ENCODE measurements at places on chromosomes 6 and 20.

DNA sequence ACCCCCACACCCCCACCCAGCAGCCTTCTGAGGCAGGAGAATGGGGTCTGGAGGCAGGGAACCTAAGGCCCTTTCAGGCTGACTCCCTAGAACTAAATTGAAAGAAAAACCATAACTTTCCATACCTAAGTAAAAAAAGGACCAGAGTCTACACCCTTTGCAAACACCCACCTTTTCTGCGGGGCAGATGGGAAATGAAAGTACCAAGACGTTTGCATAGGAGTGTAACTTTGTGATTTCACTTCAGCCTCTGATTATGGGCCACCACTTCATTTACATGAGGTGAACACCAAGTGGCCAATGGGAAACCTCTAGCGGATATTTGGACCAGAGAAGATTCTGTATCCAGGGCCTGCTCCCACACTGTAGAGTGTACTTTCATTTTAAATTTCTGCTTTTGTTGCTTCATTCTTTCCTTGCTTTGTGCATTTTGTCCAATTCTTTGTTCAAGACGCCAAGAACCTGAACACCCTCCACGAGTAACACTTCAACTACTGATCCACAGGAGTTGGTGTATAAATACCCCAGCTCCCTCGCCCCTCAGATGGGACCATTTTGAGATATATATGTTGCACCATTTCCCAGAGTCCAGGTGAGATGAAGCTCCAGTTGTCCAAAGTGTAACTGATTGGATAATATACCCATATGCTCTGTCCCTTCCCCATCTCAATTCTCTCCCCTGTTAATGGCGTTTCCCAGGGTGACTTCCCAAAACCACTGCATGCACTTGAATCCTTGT is 18.9 kb upstream of the SRSF6 start:
- no peak for DNase-seq

DNA sequence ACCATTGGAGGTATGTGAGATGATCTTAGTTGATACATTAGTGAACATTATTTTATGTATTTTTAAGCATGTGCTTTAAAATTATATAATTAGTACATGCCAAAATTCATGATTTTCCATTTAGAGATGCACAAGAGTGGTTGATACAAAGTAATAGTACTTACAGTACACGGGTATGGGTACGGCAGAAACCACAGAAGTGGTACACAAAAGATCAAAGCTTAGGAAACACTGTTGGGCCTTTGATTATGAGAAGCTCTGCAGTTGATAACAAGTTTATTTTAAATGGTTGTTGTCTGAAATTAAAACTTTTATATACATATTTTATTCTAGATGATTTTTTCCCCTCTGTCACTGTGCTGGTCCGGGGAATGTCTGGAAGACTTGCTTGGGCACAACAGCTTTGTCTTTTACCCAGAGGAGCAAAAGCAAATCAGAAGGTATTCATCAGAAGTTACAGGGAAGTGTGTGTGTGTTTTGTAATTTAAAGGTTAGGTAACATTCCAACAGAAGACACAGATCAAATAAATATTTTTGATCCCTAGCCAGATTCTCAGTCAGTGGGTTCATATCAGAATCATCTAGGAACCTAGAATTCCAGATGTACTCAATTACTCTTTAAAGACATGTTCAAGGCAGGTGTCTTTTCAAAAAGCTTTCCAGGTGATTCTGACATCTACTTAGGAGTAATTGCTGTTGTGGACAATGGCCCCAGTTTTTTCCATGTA is 32.5 kb upstream of the ADIG start:
- DNase-seq: no peak

DNA sequence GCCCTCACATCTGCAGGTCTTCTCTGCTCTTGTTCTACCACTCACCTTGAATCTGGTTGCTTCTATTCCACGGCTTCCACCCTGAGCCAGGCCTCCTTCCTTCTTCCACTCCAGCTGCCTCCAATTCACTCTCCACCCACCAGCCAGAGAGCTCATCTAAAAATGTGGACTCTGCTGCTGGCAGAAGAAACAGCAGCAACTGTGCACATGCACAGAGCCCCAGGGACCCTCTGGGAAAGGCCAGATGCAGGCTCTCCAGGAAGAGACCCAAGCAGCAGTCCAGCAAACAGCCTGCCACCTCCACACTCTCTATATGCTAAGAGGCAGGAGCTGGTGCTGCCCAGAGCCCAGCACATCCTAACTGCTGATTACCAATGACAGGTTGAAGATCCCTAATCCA is 162.6 kb upstream of the TOP1 start:
- no peak for DNase-seq

DNA sequence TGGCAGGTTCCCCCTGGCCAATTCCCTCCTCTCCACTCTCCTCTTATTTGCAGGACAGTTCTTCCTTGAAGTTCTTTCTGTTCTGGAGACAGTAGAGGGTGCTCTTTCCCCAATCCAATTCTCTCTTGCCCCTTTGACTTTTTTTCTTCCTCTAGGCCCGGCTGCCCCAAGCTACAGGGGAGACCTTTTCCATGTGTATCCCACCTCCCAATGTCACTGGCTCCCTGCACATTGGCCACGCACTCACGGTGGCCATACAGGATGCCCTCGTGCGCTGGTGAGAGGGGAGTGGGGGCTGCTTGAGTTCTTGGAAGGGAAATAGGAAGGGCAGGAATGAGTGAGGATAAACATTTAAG is 1.5 kb downstream of the VARS2 start:
- no peak for DNase-seq

DNA sequence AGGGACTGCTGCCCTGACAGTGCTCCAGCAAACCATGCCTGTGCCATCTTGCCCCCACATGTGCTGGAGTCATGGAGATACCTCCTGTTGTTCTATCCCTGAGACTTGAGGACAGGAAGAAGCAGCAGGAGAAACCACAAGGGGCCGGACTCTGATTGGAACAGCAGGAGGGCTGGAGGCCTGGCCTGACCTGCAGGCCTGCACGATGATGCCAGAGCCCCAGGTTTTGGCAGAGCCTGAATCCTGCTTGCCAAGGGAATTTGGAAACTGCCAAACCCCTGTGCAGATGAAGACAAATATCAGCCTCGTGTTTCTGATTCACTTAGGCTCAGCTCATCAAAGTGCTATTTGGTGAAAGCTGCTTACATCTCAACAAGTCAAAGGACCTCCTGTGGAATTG is 177.6 kb downstream of the MAFB start:
- DNase-seq: no peak

- DNase-seq: no peak
Observed at GRCh38 chr20:37723668-37724067, 29.8 kb downstream of the CTNNBL1 start.

- no peak for DNase-seq
Observed at GRCh38 chr6:132300323-132300949, 100.8 kb downstream of the MOXD1 start.

- DNase-seq: no peak
Observed at GRCh38 chr6:153437193-153437592, 306.1 kb upstream of the RGS17 start.

GRCh38 chr20:44412402-44413144 is 57.1 kb downstream of the HNF4A start:
- no peak for DNase-seq

DNA sequence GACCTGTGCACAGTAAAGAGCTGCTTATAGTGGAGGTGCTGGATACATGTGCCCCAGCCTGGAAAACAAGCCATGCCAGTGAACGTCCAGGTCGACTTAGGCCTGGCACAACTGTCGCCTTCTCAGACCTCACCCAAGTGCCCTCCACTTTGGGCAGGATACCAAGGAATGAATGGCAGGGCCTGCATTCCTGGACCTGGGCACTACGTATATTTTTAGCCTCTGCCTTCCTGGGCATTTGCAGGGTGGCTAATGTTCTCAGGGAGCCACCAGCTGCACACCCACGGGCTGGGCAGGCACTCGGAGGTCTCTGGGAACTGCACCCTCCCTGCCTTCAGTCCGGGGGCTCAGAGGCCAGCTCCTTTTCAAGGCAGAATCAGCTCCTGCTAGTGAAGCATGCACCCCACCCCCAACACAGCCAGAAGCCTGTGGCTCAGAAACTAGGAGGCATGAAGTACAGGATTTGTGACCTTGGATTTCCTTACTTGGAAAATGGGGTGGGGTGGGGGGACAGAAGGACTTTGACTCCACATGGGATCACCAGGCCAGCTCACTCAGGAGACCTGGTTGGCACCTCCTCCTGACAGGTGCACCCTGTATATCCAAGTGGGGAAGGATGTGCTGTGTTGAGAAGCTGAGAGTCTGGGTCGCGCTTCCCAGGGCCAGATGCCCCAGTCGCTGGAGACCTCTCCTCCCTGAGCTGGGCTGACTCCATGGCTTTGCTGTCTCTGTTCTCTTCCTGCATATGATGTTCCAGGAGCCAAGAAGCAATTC is 2.5 kb upstream of the LSM14B start:
- DNase-seq: no peak

- no peak for DNase-seq
Observed at GRCh38 chr20:54172856-54173652, 732 bp downstream of the CYP24A1 start.

- DNase-seq: no peak
Observed at GRCh38 chr20:25253606-25254275, 5.9 kb downstream of the PYGB start.

GRCh38 chr6:39339096-39339867 is 16.8 kb upstream of the KCNK16 start:
- DNase-seq: no peak

GRCh38 chr6:56716229-56716628 is 73.5 kb upstream of the DST start:
- DNase-seq: no peak

DNA sequence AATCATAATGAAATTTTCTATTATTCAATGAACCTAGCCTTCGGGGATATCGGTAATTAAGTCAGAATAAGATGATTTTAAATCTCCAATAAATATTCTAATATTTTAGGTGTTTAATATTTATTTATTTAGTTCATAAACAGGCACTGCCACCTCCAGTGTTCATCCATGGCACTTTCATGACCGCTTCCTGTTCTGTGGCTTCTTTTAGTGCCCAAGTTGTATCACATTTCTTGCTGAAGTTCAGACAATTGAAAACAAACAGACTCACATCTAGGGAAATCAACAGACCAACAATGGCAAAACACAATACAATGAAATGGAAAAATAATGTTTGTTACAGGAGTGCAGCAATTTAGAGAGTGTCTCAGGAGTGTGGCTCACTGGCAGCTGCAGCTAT is 26.0 kb downstream of the HDDC2 start:
- DNase-seq: no peak

DNA sequence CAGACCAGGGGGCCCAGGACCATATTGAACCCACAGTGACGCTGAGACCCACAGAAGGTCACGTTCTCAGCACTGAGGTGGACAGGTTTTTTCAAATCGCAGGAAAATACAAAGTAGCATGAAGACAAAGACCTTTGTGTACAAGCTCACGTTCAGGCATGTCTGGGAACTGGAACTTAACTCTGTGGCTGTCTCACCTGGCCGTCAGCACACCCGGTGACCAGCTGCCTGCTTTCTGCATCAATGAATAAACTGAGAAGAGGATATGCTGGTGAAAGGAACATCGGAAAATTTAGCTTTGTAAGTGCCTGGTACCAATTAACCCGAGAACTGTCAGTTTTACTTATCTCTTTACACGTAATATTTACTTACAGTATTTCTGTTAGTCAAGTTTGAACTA is 36.5 kb downstream of the WDR27 start:
- no peak for DNase-seq

- no peak for DNase-seq
Observed at GRCh38 chr6:154304191-154304590, 52.4 kb downstream of the IPCEF1 start.

DNA sequence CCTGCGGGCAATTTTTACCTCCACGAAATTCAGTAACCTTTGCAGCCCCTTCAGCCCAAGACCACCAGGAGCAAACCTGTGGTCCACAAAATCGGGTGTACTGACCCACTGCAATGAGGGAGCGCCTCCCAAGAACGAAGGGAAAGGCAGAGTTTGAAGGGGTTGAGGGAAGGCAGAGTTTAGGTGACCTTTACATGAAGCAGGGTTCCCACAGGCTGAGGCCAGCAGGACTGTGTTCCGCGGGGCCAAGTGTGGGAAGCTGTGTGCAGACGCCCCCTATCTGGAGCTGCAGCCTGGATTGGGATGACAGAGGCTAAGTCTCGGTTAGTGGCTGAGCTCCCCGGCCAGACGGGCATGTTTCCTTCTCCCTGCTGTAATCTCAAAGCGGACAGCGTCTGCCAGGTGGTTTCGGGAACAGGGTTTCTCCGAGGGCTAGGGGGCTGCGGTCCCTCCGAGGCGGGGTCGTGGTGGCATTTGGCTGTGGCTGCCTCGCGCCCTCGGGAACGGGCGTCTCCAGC is 826 bp upstream of the PYGB start:
- DNase-seq: no peak

DNA sequence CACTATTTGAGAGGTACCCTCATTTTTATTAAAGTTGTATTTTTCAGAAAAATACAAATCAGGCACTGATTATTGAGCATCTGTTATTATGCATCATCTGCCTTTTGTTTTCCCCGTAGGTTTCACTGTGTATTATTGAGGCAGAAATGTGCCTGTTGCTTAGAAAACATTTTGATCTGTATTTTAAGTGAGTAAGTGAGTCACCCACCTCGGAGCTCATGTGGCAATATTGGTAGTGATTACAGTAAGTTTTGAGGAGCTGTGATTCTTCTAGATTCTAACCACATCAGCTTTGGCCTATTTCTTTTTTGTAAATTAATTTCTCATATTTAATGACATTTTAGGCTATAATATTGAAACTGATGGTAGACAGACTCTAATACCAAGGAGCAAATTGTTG is 59.6 kb upstream of the LAMP5 start:
- DNase-seq: no peak

DNA sequence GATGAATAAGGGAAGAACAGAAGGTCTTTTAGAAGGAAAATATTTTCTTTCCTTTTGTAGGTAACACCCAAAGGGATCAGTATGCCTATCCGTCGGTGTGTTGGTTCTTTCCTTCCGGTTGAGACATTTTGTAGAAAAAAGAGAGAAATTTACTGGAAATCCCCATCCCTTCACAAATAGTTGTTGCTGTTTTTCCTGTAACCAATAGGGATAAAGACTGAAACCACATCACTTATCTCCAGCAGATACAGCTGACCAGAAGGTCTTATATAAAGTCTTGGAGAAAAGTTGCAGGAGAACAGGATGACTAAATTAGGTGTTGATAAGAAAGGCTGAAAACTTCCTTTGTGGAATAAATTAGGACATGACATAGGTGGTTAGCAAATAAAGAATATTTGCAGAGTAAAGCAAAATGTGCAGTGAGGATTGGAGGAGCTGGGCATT is 14.8 kb upstream of the HLA-DRB1 start:
- no peak for DNase-seq

GRCh38 chr6:111267764-111268333 is 180.5 kb downstream of the SLC16A10 start:
- DNase-seq: no peak

DNA sequence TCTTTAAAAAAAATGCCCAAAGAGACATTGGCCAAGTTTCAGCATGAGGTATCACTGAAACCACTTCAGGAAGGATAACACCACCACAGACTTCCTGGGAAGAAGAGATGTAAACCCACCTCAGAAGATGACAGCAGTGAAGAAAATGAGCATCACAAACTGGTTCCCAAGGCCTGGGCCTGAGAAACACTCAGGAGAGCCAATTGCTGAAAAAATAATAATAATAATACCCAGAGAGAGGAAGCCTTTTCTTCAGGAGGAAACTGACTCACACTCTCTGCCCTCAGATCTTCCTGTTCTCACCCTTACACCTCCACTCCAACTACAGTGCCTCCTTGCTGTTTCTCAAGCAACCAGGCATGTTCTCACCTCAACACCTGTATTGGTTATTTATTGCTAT is 68.1 kb upstream of the MAFB start:
- DNase-seq: no peak
